ENCODE measurements at places on chromosomes 5 and 9.

DNA sequence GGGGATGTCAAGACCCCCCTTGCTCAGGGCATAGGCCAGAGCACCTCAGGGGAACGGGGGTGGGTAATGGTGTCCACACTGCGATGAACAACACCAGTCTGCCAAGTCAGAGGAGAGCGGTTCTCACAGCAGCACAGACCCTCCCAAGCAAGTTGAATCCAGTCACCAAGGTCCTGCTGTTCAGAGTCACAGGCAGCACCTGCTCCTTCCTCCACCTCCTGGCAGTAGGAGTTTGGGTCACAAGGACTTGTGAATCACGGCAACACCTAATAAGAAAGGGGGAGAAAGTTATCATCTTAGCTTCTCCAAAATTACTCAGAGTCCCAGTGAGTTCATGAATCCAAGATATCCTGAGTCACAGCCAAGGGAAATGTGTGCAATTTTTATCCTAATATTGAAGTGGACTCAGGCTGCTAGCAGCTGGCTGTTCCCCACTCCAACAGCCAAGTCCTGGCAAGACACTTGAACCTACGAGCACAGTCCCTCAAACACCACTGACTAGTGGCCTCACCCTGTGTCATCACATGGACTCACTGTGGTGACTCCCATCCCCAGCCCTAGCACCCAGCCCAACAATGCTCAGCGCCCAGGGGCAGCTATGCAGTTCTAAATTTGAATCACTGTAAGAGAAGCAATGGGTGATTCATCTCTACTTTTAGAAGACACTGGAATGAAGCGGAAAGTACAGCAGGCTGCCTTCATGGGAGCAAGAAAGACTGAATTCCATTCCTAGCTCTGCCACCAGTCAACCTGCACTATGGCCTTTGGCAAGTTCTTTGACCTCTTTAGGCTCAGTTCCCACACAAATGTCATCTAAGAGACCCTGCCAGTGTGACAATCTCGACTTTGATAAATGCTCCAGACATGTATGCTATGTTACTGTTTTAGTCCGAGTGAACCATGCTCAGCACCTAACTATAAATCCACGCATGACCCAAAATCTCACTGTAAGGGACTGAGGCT, 113.7 kb downstream of the KLHL3 start:
- no peak for DNase-seq

- no peak for DNase-seq
Observed at GRCh38 chr5:122498163-122498562, 186.1 kb downstream of the SNCAIP start.

GRCh38 chr9:137294091-137294680, 7.9 kb downstream of the NRARP start:
- DNase-seq = no peak

DNA sequence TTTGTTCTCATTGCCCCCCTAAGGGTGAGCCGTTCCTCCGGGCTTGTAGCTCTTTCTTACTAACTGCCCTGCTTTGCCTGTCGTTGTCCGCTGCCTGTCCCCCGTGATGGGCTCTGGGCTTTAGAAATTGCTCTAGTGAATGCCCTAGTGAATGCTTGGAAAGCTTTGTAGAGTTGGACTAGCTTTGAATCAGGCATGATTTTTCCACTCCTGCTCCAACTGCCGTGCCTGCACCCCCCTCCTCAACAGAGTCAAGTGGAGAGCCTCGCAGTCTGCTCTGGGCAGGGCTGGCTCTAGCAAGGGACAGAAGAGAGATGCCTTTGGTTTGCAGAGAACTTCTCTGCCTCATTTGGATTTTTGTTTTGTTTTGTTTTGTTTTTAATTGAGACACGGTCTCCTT, 46.8 kb upstream of the DAB2IP start:
- no peak for DNase-seq

- DNase-seq = no peak
Observed at GRCh38 chr9:89317282-89317681, 1.0 kb upstream of the SECISBP2 start.

GRCh38 chr9:33453999-33454660, 6.7 kb upstream of the AQP3 start:
- DNase-seq = no peak
